GM06990 (cell line): ENCODE measurements at places on chromosomes 6 and 20.

- DNase-seq = no peak
Measured at GRCh38 chr6:140752234-140752633, 1377.8 kb upstream of the CITED2 start.

DNA sequence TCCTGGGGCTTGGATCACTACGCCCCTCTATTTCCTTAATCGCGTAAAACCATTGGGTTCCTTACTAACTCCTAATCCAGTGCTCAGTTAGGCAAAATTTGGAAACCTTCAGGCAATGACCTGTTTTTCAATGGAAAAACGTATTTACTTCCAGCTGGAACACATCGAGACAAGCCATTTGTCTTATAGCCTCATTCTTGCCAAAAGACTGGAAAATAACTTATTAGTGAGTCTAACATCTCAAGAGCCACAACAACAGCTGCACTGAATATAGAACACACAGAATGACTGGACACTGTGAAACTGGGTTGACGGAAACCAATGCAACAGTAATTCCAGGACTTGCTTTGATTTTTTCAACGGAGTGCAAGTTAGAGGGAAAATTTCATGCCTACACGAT, 125.2 kb upstream of the MAP3K7 start:
- DNase-seq = no peak

GRCh38 chr20:31476643-31477215, 1.6 kb downstream of the REM1 start:
- DNase-seq = no peak

- DNase-seq = no peak
Measured at GRCh38 chr20:22282696-22283095, 301.7 kb downstream of the FOXA2 start.

DNA sequence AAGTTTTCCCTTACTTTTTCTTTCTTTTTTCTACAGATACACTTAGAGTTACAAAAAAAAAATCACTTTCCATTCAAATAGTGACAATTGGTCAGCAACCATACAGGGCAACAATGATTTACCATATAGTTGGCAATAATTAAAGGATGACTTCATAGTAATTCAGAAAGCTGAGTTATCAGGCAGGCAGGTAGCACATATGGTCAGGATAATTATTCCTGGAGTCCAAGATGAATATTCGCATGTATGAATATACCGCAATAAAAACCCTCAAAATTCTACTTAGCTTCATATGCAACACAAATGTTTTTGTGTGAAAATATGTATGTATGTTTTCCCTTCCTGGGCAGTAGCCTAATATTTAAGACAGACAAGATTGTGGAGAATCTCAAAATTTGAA, 34.5 kb downstream of the COL19A1 start:
- DNase-seq = no peak

DNA sequence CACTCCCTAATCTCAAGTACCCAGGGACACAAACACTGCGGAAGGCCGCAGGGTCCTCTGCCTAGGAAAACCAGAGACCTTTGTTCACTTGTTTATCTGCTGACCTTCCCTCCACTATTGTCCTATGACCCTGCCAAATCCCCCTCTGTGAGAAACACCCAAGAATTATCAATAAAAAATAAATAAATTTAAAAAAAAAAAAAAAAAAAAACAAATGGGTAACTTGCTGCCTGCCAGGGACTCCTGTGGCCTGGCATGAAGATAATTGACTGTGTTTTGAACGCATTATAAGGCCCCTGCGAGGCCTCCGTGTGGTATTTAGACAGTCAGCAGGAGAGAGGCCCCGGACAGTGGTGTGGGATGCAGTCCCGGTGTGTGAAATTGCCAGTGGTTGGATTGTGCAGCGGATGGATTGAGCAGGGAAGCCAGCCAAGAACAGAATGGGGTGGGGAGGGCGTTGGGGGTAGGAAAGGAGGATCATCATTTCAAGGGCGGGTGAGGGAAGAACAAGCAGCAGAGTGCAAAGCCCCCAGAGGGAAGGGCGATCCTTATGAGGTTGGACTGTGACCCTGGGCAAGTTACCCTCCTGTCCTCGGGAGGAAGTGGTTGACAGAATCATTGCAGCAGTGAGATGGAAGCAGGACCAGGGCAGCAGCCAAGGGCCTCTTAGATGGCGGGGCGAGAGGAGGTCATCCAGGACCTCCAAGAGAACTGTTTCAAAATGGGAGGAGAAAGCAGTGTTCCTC, 43.3 kb downstream of the PPARD start:
- no peak for DNase-seq

- DNase-seq = no peak
Measured at GRCh38 chr20:58349570-58349969, 39.5 kb upstream of the VAPB start.
